CD8-positive, alpha-beta memory T cell (primary cell): ENCODE measurements at places on chromosomes 4 and X. TPM values are rescaled to one million over a fixed set of nuclear protein-coding genes. Genes with fewer than 3 reads are reported as not detected.

The LAP3 gene
- 89.0 TPM for total RNA-seq

The ZFYVE28 gene
- 13.2 TPM for total RNA-seq

The CT45A10 gene
- total RNA-seq: not detected

The MAML3 gene
- total RNA-seq: 0.57 TPM

The H2BW2 gene
- not detected for total RNA-seq

The SGCB gene
- 16.9 TPM for total RNA-seq

The ANKRD17 gene
- 57.6 TPM for total RNA-seq

- H3K27me3 ChIP-seq: no peaks in the 10 kb centered on the region
- H3K4me3 ChIP-seq: no peak overlapping the region
- no peak for DNase-seq
- no peak overlapping the region for H3K27ac ChIP-seq
- no peaks in the 10 kb centered on the region for H3K4me1 ChIP-seq
- no peaks in the 10 kb centered on the region for H3K36me3 ChIP-seq
Observed at GRCh38 chrX:8721536-8721935, 10.4 kb downstream of the ANOS1 start.

DNA sequence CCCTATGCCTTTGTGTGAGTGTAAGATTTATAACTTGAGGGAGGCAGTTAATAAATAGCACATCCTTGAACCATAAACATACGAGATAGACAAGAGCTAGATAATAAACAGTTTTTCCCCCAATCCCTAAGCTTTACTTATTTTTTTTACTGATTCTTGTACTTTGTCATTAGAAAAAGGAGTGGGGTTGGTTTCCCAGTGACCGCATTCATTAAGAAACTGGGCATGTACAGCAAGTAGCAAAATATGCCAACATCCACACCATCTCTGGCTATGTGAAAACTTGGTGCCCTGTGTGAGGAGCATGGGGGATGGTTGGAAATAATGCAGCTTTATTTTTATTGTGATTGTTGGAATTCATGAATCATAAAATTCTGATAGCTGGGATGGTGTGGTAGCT lies 176.2 kb downstream of the CBR4 start:
- H3K36me3 ChIP-seq: no peaks in the 10 kb centered on the region
- H3K27me3 ChIP-seq: peaks cover 20% of the 10 kb centered on the region
- no peak overlapping the region for H3K27ac ChIP-seq
- H3K4me3 ChIP-seq: no peak overlapping the region
- H3K4me1 ChIP-seq: peaks cover 6% of the 10 kb centered on the region

- no peak for DNase-seq
- no peak overlapping the region for H3K27ac ChIP-seq
- no peak overlapping the region for H3K4me3 ChIP-seq
- no peaks in the 10 kb centered on the region for H3K27me3 ChIP-seq
- H3K36me3 ChIP-seq: no peaks in the 10 kb centered on the region
Observed at GRCh38 chrX:119288890-119289393, 52.9 kb downstream of the PGRMC1 start.

DNA sequence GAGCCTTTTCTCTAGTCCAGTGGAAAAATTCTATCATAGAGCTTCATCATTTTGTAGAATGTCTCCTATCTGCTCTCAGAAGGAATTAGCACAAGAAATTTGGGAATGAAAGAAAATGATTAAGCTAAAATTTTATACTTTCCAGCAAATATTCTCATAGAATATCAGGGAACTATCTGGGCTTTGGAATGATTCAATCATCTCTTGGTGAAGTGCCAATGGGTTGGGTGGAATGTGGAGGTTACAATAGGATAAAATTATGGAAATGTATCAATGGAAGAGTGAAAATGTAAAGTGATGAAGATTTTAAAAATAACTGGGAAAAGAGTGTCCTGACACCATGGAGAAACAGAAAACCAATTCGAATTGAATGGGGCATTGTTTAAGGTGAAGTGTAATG lies 119.0 kb upstream of the MID1 start:
- no peaks in the 10 kb centered on the region for H3K36me3 ChIP-seq
- H3K4me1 ChIP-seq: no peaks in the 10 kb centered on the region
- H3K27me3 ChIP-seq: no peaks in the 10 kb centered on the region
- no peak for DNase-seq

- H3K27me3 ChIP-seq: no peaks in the 10 kb centered on the region
- H3K4me3 ChIP-seq: no peak overlapping the region
- H3K36me3 ChIP-seq: no peaks in the 10 kb centered on the region
- H3K27ac ChIP-seq: no peak overlapping the region
- no peak for DNase-seq
- H3K4me1 ChIP-seq: no peaks in the 10 kb centered on the region
Observed at GRCh38 chr4:24730256-24731001, 64.9 kb upstream of the SOD3 start.

- H3K4me3 ChIP-seq: no peak overlapping the region
- no peak for DNase-seq
- H3K4me1 ChIP-seq: no peaks in the 10 kb centered on the region
- H3K27ac ChIP-seq: no peak overlapping the region
Observed at GRCh38 chrX:123486297-123486696, 246.6 kb downstream of the THOC2 start.

- no peaks in the 10 kb centered on the region for H3K4me1 ChIP-seq
- no peak overlapping the region for H3K4me3 ChIP-seq
- no peaks in the 10 kb centered on the region for H3K36me3 ChIP-seq
- H3K27me3 ChIP-seq: no peaks in the 10 kb centered on the region
Observed at GRCh38 chrX:103941201-103941975, 21.0 kb upstream of the TMSB15B start.

DNA sequence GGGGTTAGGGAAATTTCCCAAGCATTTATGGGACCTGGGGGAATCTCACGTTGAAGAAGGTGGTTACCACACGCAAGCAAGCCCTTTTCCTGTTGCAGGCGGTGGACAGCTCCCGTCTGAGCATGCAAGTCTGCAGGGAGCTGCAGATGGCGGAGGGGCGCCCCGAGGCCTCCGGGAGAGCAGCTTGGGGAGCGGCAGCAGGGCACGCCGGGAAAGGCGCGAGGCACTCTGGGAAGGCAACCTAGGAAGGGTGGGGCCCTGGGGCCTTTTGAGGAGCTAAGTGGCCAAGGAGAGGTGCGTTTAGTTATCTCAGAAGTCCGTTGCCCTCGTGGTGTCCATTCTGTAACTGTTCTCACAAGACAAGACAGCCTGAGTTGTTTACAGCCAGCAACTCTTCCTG lies 57.0 kb upstream of the SLC25A4 start:
- H3K27me3 ChIP-seq: no peaks in the 10 kb centered on the region
- no peak for DNase-seq
- H3K4me1 ChIP-seq: no peaks in the 10 kb centered on the region
- no peak overlapping the region for H3K4me3 ChIP-seq
- no peaks in the 10 kb centered on the region for H3K36me3 ChIP-seq

DNA sequence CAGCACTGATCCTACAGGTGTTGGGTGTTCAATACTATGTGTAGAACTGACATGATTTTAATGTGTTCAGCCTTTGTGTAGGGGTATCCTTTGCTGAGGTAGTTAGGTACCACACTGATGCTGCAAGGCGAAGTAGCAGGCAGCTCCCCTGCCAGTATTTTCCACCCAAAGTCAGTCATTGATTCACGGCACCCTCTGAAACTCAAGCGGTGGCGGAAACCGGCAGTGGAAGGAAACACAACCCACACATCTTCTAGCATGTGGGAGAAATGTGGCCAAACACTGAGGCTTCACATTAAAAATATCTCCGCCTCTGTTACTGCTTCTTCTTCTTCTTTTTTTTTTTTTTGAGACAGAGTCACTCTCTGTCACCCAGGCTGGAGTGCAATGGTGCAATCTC lies 126.3 kb downstream of the AASDH start:
- H3K36me3 ChIP-seq: no peaks in the 10 kb centered on the region
- no peak overlapping the region for H3K27ac ChIP-seq
- H3K4me3 ChIP-seq: no peak overlapping the region

- no peaks in the 10 kb centered on the region for H3K36me3 ChIP-seq
- no peak overlapping the region for H3K27ac ChIP-seq
- H3K27me3 ChIP-seq: no peaks in the 10 kb centered on the region
- no peak for DNase-seq
- H3K4me3 ChIP-seq: no peak overlapping the region
Observed at GRCh38 chr4:125527681-125528080, 212.9 kb downstream of the FAT4 start.

DNA sequence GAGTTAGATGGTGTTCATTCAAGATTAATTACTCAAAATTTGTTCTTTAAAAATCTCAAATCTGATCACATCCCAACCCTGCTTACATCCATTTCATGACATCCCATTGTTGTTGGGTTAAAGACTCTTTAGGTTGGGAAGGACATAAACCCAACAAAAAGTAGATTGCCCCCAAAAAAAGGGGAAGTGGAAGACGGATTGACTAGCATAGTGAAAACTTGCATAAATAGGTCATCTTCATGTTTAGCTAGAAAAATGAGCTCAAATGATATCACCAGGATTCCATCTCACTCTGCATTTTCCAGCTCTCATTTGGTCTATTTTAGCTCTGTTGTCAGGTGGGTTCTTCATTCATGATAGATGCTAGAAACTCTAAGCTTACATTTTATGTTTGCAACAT lies 18.5 kb upstream of the TET2 start:
- H3K4me3 ChIP-seq: no peak overlapping the region
- H3K27me3 ChIP-seq: no peaks in the 10 kb centered on the region
- no peak overlapping the region for H3K27ac ChIP-seq
- no peaks in the 10 kb centered on the region for H3K4me1 ChIP-seq
- no peak for DNase-seq
- H3K36me3 ChIP-seq: no peaks in the 10 kb centered on the region

GRCh38 chr4:184674011-184674410 lies 24.5 kb downstream of the PRIMPOL start:
- no peaks in the 10 kb centered on the region for H3K36me3 ChIP-seq
- no peak for DNase-seq
- no peaks in the 10 kb centered on the region for H3K27me3 ChIP-seq
- no peak overlapping the region for H3K4me3 ChIP-seq
- no peak overlapping the region for H3K27ac ChIP-seq

DNA sequence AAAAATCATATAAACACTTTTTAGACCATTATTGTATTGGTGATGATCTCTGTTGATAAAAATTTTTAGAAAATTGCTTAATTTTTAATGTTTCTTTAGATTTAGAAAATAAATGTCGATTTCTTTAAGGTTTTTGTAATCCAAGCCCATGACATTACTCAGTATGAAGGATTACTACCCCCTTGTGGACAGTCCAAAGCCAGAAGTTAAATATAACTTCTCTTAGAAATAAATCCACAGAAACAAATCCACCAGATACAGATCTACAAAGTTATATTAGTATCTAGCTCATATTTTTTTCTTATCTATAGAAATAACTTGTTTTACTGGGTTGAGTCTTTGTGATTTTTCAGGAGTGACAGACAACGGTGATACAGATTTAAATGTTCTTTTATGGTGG lies 18.9 kb downstream of the TIFA start:
- H3K4me1 ChIP-seq: no peaks in the 10 kb centered on the region
- no peak overlapping the region for H3K27ac ChIP-seq
- DNase-seq: no peak
- H3K36me3 ChIP-seq: no peaks in the 10 kb centered on the region
- H3K4me3 ChIP-seq: no peak overlapping the region
- H3K27me3 ChIP-seq: no peaks in the 10 kb centered on the region

DNA sequence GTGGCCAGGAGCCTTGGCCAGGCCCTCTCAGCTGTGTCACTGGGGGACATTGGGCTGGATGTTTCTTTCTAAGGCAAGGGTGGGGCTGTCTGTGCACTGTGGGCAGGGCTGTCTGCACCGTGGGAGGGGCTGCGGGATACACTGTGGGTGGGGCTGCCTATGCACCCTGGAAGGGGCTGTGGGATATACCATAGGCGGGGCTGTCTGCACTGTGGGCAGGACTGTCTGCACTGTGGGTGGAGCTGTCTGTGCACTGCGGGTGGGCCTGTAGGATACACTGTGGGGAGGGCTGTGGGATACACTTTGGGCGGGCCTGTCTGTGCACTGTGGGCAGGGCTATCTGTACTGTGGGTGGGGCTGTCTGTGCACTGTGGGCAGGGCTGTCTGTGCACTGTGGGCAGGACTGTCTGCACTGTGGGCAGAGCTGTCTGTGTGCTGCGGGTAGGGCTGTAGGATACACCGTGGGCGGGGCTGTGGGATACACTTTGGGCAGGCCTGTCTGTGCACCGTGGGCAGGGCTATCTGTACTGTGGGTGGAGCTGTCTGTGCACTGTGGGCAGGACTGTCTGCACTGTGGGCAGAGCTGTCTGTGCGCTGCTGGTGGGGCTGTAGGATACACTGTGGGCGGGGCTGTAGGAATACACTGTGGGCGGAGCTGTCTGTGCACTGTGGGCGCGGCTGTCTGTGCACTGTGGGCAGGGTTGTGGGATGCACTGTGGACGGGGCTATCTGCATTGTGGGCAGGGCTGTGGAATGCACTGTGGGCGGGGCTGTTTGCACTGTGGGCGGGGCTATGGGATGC lies 31.1 kb downstream of the ACOX3 start:
- peak; percentile 85 for DNase-seq
- peaks cover 7% of the 10 kb centered on the region for H3K36me3 ChIP-seq
- no peaks in the 10 kb centered on the region for H3K27me3 ChIP-seq
- no peak overlapping the region for H3K4me3 ChIP-seq
- peaks cover 11% of the 10 kb centered on the region for H3K4me1 ChIP-seq

DNA sequence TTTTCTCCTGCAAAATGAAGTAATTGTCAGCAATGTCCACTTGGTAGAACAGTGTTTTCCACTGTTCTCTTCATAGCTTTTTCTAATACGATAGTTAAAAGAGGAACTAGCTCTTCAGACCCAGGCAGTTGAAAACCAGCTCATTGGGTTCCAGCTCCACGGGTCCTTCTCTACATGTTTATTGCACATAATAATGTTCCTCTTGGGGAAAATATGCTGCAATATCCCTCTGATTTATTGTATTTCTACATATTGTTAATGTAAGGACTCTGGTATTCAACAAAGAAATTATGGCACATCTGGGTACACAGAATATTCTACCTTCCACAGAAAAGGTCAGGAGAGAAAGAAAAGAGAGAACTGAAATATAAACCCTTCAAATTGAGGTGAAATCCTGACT lies 473.4 kb downstream of the TRIML1 start:
- H3K27ac ChIP-seq: no peak overlapping the region
- H3K36me3 ChIP-seq: no peaks in the 10 kb centered on the region
- H3K27me3 ChIP-seq: no peaks in the 10 kb centered on the region
- DNase-seq: no peak

DNA sequence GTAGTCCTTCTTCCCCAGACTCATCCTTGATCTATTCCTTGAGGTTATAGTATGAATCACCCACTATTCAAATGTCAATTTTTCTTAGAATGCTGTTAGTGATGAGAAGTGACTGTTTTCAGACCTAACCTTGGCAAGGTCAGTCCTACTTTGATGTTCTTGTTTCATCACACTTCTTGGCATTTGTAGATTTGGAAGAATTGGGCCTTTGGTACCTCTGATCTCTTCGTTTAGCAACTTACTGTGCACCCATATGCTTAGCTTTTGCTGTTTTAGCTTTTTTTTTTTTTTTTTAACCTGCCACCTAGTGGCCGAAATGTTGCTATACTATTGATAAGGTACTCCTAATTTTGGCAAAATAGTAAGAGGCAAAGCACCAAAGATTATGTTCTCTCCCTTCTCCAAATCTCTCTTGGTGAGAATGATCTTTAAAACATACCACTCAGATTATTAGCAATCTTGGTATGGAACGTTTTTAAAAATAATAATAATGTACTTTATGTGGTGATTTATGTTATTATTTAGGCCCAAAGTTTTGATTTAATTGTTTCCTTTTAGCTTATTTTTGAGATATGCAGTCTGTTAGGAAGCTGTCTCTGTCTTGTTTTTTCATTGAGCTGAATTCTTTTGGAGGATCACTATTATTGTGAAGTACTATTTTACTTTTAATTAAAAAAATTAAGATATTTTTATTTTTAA lies 16.6 kb downstream of the DCK start:
- no peak overlapping the region for H3K27ac ChIP-seq
- H3K36me3 ChIP-seq: no peaks in the 10 kb centered on the region
- H3K27me3 ChIP-seq: no peaks in the 10 kb centered on the region

- peak overlapping the region; percentile 38 for H3K27ac ChIP-seq
- H3K36me3 ChIP-seq: no peaks in the 10 kb centered on the region
- H3K4me1 ChIP-seq: peaks cover 37% of the 10 kb centered on the region
- DNase-seq: peak; percentile 40
- no peak overlapping the region for H3K4me3 ChIP-seq
- no peaks in the 10 kb centered on the region for H3K27me3 ChIP-seq
Observed at GRCh38 chr4:1329408-1330371, 17.3 kb upstream of the UVSSA start.
